CD4-positive, alpha-beta T cell treated with Interferon gamma for 1 hour (primary cell): ENCODE measurements at places on chromosomes 5 and 9.

- no peak for DNase-seq
Observed at GRCh38 chr5:150604894-150605440, 35.5 kb upstream of the SYNPO start.

- DNase-seq, result no peak
Observed at GRCh38 chr9:101639311-101639710, 44.5 kb upstream of the PPP3R2 start.

- DNase-seq, result no peak
Observed at GRCh38 chr9:109857336-109857735, 77.3 kb downstream of the PALM2AKAP2 start.

- no peak for DNase-seq
Observed at GRCh38 chr5:38286002-38286401, 27.6 kb downstream of the EGFLAM start.

DNA sequence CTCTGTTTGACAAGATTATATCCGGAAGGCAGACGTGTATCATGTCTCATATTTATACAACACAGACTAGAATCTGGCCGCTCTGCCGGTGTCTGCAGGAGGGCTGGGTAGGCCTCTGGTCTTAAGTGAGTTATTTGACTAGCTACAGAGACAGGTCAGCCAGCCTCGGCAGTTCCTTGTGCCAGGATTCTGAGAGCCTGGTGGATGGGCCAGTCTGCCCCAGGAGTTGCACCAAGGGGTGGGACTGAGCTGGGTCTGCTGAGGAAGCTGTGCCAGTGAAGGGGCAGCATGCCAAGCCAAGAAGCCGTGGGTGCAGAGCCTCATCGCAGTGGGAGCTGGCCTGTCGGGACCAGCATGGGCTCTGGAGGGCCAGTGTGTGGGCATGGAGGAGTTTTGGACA lies 7.1 kb downstream of the SNX18 start:
- no peak for DNase-seq

DNA sequence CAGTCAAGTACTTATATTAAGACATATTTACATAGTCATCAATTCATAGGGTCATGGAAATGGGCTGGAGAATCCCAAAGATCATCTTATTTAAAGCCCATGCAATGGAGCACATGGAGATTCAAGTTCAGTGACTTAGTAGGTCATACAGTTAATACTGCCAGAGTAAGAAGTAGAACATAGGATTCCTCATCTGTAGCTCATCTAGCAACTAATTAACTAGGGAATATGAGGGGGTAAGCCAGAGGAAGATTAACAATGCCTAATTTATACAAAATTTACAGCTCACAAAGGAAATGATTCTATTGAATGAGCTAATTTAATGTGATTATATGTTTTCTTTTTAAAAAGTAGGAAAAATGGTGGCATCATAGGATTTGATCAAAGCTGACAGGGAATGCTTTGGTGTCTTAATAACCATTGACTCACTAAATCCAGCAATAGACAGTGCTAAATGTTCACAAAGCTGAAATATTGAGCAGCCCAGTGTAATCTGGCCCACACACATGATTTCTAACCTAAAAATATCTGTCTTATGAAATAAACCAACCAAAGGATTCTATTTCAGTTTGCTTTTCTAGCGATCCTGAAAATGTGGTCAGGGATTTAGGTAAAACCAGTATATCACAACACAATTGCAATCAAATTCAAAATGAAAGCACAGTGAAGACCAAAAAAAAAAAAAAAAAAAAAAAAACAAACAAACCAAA lies 53.3 kb downstream of the PRDM6 start:
- DNase-seq, result no peak

DNA sequence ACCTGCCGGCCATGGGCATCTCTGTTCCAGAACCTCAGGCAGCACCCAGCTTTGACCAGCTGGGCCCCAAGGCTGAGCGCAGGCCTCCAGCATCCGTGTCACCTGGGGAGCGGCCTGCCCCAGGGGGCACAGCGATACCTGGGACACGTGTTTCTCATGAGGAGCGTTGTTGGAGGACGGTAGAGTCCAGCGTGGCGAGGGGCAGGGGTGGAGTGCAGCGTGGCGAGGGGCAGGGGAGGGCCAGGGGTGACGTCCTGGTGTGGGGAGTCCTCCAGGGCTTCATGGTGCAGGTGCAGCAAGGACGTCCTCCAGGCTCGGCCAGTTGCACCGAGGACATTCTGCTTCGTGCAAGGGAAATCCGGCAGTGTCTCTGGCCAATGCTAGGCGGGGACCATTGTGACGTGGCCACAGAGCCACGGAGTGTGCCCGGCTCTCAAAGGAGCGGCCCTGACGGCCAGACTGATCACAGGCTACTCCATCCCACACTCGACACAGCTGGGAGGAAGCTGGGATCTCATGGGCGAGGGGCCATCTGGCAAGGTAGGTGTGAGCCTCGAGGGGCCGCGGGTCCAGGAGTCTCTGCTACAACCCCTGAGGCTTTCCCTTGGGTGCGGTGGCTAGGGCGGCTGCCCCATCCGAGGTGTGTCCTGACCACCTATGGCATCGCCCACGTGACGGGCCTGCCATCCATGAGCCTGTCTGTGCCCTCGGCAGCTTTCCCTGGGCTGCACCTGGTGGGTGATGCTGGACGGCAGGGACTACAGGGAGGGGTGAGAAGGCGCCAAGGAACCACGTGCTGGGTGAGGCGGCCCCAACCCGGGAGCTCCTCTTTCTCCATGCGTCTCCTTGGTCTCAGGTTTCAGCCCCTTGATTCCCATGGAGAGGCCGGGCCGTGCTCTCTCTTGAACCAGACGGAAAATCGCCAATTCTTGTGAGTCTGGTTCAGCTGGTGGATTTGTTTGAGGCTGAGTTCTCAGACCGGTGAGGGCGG lies 33.8 kb downstream of the SLC9A3 start:
- no peak for DNase-seq

GRCh38 chr9:30197954-30198353 lies 2186.5 kb upstream of the ACO1 start:
- no peak for DNase-seq

GRCh38 chr5:121795511-121795910 lies 56.2 kb upstream of the FTMT start:
- DNase-seq, result no peak

DNA sequence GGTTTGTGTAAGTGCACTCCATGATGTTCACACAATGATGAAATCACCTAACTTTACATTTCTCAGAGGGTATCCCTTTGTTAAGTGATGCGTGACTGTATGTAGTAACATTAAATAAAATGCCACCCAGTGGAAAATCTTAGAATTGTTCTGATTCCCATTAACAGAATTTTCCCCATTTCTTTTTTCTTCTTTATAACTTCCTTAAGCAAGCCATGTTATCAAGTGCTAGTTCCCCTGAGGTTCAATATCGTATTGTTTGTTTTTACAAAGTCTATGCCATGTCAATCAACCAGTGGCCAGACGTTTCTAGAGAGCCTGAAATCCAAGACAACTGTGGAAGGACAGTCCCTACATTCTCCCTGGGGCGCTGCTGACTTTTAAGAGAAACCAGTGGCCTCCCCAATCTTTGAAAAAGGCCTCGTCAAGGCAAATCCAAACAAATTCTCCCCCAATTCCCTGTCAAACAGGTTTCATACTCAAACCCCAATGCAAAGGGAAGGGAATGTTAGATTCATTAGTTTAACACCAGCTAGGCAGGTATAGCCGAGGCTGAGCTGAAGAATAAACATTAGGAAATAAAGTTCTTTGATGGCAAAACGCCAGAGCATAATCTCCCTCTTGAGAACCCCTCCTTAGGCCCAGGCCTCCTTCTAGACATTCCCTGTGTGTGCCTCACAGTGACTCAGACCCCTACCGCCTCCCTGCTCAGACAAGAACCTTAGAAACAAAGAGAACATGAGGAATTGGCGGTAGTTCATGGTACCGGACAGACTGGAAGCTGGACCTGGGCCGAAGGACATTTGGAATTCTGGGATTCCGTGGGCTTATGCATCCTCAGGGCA lies 198.7 kb downstream of the GNA14 start:
- DNase-seq, result no peak

- DNase-seq, result no peak
Observed at GRCh38 chr5:17203329-17204132, 13.9 kb upstream of the BASP1 start.

GRCh38 chr9:109270441-109270840 lies 50.4 kb downstream of the EPB41L4B start:
- DNase-seq, result no peak

GRCh38 chr9:121815084-121815483 lies 163.7 kb downstream of the DAB2IP start:
- DNase-seq, result no peak

- no peak for DNase-seq
Observed at GRCh38 chr9:16090907-16091629, 538.2 kb downstream of the CCDC171 start.

- no peak for DNase-seq
Observed at GRCh38 chr9:16133032-16133431, 580.2 kb downstream of the CCDC171 start.

DNA sequence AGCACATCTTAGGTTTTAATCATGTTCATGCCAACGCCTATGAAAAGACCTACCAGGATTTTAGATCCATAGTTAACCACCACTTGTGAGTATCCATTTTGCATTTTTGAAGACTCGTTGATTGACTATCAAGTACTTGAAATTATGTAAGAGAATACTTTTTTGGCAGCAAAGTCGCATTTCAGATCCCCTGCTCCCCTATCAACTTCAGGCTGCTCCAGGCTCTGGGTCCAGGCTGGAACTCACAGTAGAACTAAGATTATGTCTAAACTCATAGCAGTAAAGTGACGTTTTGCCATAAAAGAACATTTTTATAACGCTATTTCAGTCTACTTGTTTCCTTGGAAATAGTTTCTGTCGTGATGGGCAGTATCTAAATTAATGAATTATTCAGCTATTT lies 267.7 kb downstream of the FANCC start:
- DNase-seq, result no peak

DNA sequence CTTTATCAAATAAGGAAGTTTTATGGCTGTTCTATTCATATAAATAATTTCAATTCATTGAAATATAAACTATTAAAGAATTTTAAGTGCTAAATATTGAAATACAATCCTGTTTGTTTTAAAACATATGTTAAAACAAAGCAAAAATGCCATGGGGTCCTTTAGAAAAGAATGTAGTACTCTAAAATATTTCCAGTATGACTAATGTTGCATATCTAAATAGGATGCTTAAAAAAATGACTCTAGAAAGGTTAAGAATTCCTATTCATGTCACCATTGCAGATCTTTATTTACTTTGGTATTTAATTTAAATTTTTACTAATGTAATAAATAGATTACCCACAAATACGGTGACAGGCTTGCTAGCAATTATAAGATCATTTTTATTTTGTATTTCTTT lies 132.3 kb downstream of the ZNF608 start:
- DNase-seq, result no peak

DNA sequence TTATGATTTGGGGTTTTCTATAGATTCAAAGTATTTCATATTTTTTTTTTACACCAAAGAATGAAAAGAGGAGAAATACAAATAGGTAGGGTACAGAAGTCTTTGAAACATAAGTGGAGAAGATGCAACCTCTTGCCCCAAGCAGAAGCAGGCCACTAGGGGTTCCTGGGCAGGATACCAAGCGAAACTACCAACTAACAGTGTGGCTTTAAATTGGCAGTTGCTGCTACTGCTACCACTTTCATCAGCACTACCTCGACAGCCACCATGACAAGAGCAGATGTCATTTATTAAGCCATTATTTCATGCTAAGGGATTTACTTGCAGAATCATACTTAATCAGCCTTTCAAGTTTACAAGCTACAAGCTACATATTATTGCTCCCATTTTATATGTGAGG lies 288.1 kb downstream of the NR3C1 start:
- DNase-seq, result no peak

- no peak for DNase-seq
Observed at GRCh38 chr5:14928661-14929060, 57.1 kb upstream of the ANKH start.
